ENCODE measurements at places on chromosomes 1 and 21. TPM values are rescaled to one million over a fixed set of nuclear protein-coding genes. Genes with fewer than 3 reads are reported as not detected.
A peak's percentile ranks its signal among the peaks of the same experiment; 100 is the strongest.

The MAN1C1 gene
- 15.2 TPM for total RNA-seq

DNA sequence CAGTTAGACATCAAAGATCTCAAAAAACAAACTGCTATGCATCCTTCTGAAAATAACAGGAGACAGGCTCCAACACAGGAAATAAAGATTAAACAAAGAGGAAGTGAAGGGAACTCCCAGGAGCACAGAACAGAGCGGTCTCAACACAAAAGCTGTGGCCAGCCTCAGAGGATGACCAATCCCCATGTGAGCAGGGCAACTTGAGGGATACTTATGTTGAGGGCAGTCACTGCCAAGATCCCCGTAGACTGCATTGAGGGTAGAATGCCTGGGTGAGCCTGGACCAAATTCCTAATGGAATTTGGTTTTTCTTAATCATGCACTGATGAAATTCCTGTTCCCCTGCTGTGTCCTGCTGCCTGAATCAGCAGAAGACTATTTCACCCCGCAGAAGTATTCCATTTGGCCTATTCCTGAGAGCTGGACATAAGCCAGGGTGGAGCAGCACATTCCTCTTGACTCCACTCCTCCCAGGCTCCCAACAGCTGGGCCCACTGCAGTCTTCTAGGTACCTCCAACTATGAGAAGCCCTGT is 49.0 kb downstream of the JAK1 start:
- no peaks in the 10 kb centered on the region for H3K27me3 ChIP-seq
- peak overlapping the region; percentile 53 for H3K27ac ChIP-seq
- peaks cover 71% of the 10 kb centered on the region for H3K4me1 ChIP-seq
- no peaks in the 10 kb centered on the region for H3K36me3 ChIP-seq
- DNase-seq = peak; percentile 75
- no peak overlapping the region for H3K4me3 ChIP-seq

- H3K27me3 ChIP-seq = peaks cover 6% of the 10 kb centered on the region
- H3K4me3 ChIP-seq = no peak overlapping the region
- no peaks in the 10 kb centered on the region for H3K36me3 ChIP-seq
- DNase-seq = no peak
- no peak overlapping the region for H3K27ac ChIP-seq
Measured at GRCh38 chr1:115136106-115136505, 46.8 kb upstream of the TSPAN2 start.

DNA sequence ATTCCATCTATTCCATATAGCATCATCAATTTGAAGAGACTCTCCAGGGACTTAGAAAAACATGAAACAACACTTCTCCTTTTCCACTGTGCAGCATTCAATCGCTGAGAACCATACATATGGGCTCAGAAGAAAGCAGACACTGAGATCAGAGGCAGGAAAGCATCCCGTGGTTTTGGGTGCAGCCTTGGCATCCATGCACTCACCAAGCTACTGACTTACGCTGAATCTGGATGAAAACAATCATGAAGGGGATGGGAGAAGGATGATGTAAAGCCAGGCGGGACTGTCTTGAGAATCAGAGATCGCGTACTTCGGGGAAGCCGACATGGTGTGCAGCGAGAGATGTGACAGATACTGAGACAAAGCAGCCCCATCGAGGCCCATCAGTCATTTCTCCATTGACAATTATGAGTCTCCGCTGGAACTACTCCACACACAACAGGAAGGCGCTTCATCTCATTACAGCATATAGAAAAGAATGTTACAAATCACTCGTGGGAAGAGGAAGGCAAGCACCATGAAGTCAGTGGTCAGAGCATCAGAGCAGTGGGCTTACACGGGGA is 2.3 kb upstream of the TIAM1 start:
- H3K27ac ChIP-seq = no peak overlapping the region
- H3K27me3 ChIP-seq = peaks cover 5% of the 10 kb centered on the region
- peaks cover 26% of the 10 kb centered on the region for H3K4me1 ChIP-seq
- DNase-seq = no peak

Measured in suprapubic skin (tissue), 4 donors.